Esophagus squamous epithelium (tissue), 5 donors: ENCODE measurements at places on chromosomes 5 and 9.

GRCh38 chr9:124286292-124286931 lies 28.7 kb downstream of the NEK6 start:
- DNase-seq = no peak

GRCh38 chr5:74673011-74673790 lies 11.8 kb upstream of the HEXB start:
- no peak for DNase-seq

GRCh38 chr5:29321591-29321990 lies 1871.9 kb upstream of the CDH6 start:
- DNase-seq = no peak

GRCh38 chr5:131953969-131954368 lies 8.5 kb upstream of the MEIKIN start:
- DNase-seq = no peak

- no peak for DNase-seq
Observed at GRCh38 chr9:79369676-79370075, 202.1 kb upstream of the TLE4 start.
